ENCODE measurements at places on chromosomes 1 and 21.

DNA sequence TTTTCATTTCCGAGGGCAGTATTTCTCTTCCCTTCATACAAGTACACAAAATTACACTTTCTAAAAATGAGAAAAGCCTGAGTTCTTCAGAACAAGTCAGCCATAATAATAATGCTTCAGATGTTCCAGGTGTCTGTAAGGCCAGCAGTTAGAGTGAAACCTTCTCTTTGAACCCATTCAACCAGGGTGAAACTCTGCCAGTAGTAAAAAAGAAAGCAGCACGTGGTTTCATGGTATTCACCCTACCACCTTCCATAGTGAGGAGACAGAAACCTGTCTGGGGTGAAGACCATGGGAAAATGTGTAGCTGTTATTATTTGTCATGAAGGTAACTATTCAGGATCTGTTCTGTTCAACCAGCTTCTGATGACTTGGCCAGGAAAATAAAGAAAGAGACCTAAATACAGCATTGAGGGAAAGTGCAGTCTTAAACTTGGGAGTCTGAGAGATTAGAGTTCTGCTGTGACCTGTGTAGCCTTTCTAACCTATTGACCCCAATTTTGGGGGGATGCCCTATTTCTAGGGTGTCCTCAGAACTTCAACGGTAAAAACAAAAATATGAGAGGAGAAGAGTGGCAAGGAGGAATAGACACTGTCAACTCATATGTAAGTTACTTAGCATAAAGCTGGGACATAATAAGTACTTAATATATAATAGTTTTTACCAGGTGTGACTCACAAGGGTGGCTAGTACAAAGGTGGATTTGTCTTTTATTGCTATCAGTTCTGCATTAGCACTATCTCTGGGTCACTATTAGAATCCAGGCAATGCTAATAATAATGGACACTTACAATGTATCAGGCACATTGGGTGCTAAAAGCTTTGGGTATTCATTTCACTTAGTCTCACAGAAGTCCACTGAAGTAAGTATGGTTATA is 70.0 kb upstream of the TNFSF4 start:
- peak; percentile 20 for DNase-seq

- no peak for DNase-seq
These were observed at the start of gene APOBEC4 for GRCh38 chr1:183652547-183653461. Gene APOBEC4 (minus strand): TSS chr1:183653316. CDS start chr1:183648781, 4,535 bp downstream.

GRCh38 chr1:7087888-7088287 is 302.6 kb downstream of the CAMTA1 start:
- no peak for DNase-seq

DNA sequence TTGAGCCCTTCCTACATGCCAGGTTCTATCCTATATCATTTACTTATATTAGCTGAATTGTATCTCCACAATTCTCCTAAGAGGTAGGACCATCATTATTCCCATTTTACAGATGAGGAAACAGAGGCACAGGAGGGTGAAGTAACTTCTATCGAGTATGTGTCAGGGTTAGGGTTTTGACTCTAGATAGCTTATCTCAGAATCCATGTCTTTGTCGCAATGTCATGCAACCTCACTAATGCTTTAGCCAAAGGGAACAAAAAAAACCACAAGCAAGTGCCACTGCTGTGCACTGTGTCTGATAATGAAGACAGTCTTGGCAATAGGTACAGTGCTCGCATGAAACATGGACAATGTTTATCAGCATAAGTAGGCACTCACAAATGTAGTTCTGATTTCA is 95.4 kb upstream of the CLDN14 start:
- no peak for DNase-seq

GRCh38 chr1:41835485-41835884 is 83.2 kb downstream of the HIVEP3 start:
- no peak for DNase-seq

- DNase-seq, result no peak
These were observed 11.0 kb upstream of the REN start for GRCh38 chr1:204177133-204177532.

DNA sequence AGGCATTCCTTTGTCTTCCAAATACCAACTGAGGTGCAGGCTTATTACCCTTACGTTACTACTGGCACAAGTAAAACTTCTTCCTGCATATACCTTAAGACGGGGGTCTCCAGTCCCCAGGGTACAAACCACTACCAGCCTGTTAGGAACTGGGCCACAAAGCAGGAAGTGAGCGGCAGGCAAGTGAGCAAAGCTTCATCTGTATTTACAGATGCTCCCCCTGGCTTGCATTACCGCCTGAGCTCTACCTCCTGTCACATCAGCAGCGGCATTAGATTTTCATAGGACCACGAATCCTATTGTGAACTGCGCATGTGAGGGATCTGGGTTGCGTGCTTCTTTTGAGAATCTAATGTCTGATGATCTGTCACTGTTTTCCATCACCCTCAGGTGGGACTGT is 113.1 kb downstream of the SLC45A1 start:
- no peak for DNase-seq
